Sigmoid colon (tissue), 7 donors: ENCODE measurements at places on chromosomes 11 and 22. TPM values are rescaled to one million over a fixed set of nuclear protein-coding genes. Genes with fewer than 3 reads are reported as not detected.

XKR3 gene
- not detected for polyA plus RNA-seq

SERPIND1 gene
- not detected for polyA plus RNA-seq

HEPHL1 gene
- polyA plus RNA-seq, result not detected

VWCE gene
- polyA plus RNA-seq, result not detected

CFAP300 gene
- 1.6 TPM for polyA plus RNA-seq

CRYBB3 gene
- polyA plus RNA-seq, result 0.67 TPM

OR52D1 gene
- not detected for polyA plus RNA-seq

SPI1 gene
- 29.8 TPM for polyA plus RNA-seq

FXYD2 gene
- not detected for polyA plus RNA-seq

P2RX3 gene
- polyA plus RNA-seq, result 0.07 TPM

PKP3 gene
- 140 TPM for polyA plus RNA-seq

- no peak for DNase-seq
Measured at GRCh38 chr11:68300076-68300830, 12.1 kb upstream of the LRP5 start.

DNA sequence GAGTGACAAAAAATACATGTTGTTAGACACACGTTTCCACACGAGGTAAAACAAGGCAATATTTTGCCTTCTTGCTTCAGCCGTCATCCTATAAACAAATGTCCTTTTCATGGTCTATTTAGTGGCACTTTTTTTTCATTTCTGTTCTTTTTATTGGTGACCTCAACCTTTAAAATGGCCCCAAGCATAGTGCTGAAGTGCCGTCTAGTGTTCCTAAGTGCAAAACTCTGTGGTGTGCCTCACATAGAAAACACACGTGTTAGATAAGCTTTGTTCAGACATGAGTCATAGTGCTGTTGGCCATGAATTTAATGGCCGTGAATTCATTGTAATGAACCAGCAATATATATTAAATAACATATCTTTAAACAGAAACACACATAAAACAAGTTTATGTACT lies 15.6 kb downstream of the OVCH2 start:
- DNase-seq, result no peak

GRCh38 chr11:118114266-118114665 lies 27.5 kb upstream of the SMIM35 start:
- no peak for DNase-seq

DNA sequence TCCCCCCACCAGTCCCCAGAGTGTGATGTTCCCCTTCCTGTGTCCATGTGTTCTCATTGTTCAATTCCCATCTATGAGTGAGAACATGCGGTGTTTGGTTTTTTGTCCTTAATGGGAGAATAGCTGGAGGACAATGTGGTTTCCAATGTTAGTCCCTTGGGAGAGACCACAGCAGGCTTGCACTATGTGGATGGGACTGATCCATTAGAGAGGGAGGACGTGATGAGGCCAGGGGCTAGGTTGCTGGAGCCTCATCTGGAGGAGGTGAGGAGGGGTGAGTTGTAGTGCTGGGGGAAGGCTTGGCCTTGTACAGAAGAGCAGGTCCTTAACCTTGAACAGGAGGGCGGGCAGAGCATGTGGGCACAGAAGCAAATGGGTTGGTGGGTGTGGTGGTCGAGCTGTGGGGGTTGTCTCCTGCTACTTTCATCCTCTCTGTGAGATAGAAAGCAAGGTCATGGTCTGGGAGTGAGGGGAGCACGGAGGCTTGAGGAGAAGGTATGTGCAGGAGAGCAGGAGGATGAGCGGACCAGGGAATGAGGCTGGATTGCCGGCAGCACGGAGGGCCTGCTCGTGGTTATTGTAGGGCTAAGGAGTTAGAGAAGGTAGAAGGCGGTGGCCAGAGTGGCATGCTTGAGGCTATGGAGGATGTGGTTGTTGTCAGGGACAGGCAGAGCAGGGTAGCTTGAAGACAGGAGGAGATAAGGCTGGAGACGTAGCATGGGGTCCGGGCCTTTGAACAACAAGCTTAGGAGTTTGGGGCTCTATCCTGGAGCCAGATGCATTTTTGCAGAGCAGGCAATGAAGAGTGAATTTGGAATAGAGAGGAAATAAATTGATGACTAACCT lies 11.2 kb upstream of the SREBF2 start:
- no peak for DNase-seq

DNA sequence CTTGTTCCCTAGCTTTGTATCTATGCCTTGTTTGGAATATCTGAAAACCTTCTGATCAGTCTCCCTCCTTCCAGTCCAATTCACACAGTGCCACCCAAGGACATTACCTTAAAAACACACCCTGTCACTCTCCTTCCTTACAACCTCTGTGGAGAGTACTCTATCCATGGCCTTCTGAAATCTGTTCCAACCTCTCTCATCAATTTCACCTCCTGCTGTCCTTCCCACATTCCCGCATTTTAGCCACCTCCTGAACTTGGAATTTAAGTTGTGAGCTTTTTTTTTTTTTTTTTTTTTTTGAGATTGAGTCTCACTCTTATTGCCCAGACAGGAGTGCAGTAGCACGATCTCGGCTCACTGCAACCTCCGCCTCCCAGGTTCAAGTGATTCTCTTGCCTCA lies 824.8 kb downstream of the METTL15 start:
- no peak for DNase-seq

GRCh38 chr11:87628026-87628580 lies 547.1 kb downstream of the RAB38 start:
- no peak for DNase-seq

GRCh38 chr11:57181678-57182305 lies at the start of gene LRRC55:
LRRC55 (plus strand) TSS chr11:57181953; CDS start chr11:57182023, 70 bp downstream.
- no peak for DNase-seq

- no peak for DNase-seq
Measured at GRCh38 chr11:108019870-108020540, 11.3 kb downstream of the CUL5 start.

DNA sequence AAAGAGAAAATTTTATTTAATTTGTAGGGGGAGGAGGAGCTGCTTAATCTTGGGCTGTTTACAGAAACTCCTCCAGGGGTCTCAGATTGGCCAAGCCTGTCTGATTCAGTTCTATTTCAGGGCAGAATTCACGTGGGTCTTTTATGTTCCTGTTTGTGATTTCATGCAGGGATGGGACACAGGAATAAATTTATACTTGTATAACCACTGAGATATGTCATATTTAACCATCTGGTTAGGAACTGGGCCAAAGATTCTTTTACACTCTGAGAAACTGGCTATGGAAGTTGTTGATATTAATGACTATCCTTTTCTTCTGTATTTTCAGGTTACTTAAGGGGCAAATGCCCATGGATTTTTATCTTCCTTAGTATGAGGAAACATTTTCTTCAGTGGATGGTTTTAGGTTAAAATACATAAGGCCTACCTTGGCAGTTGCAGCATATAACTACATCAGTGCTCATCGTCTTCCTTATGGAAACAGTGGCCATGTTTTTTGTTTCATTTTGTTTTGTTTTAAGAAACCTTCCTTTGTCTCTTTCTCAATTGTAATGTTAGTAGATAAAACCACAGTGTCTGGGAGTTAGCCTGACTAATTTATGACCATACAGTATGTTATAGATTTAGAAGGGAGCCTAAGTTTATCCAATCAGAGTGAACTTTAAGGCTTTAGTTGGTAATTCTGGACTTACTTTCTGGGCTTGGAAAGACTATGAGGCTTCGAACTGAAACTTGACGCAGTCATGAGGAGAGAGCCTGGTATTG lies 132.4 kb upstream of the ANO3 start:
- no peak for DNase-seq

GRCh38 chr11:18463439-18463838 lies 7.8 kb downstream of the LDHAL6A start:
- no peak for DNase-seq

- peak; percentile 88 for DNase-seq
Measured at GRCh38 chr22:37566903-37567798, 6.9 kb downstream of the CDC42EP1 start.

- no peak for DNase-seq
Measured at GRCh38 chr22:29916007-29916544, 33.1 kb downstream of the MTMR3 start.

DNA sequence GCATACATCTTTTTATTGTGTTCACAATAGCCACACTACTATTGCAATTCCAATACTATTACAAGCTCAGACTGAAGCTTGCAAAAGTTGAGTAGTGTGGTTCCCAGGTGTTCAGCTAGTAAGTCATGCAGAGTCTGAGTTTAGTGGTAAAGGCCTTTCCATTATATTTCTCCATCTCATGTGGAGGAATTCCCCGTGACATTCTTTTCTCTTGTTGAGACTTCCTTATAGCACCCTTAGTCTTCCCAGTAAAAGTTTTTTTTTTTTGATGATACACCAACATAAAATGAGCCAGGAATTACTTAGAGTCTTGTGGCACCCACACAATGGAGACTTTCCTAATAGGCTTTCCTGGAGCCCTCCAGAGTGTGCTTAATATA lies 110.8 kb downstream of the UVRAG start:
- no peak for DNase-seq

GRCh38 chr22:27711756-27712155 lies 89.8 kb downstream of the MN1 start:
- DNase-seq, result no peak

GRCh38 chr11:61162092-61162941 lies 1.1 kb upstream of the VPS37C start:
- DNase-seq, result peak; percentile 37

DNA sequence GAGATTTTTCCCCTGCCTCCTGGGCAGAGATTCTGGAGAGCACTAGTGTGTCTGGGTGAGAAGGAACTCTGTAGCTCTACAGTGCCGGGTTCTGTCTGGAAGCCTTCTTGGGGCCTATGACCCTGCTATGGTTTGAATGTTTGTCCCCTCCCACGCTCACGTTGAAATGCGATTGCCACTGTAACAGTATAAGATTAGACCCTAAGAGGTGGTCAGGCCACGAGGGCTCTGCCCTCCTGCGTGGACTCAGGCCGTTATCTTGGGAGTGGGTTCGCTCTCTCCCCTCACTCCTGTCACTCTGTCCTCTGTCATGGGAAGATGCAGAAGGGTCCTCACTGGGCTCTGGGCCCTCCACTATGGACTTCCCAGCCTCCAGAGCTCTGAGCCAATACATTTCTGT lies 3.5 kb downstream of the AP5B1 start:
- peak; percentile 9 for DNase-seq

DNA sequence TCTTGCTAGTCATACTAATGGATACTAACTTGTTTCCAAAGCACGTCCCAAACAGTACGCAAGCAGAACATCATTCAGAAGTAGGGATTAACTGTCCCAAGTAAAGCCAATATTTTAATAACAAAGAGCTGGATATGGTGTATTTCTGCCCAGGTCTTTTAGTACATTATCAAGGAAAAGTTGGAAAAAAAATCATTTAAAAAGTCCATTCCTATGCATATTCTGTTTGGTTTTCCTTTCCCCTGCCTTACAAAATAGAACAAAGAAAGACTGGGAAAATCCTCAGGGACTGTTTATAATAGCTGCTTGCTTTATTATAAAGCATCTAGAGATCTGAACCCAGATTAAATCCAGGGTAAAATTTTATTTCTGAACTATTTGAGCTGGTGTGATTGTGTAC lies 83.9 kb downstream of the UVRAG start:
- DNase-seq, result no peak

GRCh38 chr22:31556627-31557203 lies 60.4 kb downstream of the SFI1 start:
- no peak for DNase-seq

- DNase-seq, result no peak
Measured at GRCh38 chr11:107564877-107565218, 687 bp downstream of the ALKBH8 start.

DNA sequence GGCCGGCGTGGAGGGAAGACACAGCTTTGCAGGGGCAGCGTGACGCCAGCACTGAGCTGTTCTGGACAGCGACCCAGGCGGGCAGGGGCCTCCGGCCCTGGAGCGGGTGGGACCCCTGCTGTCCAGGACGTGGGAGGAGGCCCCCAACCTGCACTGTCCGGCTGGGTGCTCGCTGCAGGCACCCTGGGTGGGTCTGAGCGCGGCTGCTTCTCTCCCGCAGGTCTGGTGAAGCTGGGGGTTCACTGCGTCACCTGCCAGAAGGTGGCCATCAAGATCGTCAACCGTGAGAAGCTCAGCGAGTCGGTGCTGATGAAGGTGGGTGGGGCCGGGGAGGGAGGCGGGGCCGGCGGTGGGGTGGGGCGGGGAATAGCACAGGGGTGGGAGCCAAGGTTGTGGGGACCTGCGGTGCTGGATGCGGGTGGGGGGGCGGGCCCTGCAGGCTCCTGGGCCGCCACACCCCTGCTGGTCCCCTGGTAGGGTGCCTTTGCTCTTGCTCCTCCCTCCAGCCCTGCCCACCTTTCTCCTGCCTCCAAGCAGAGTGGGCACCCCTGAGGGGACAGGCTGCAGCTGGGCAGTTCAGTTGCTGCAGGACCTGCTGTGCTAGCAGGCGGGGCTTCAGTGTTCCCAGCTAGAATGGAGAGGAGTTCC lies 46.2 kb downstream of the BRSK2 start:
- no peak for DNase-seq

DNA sequence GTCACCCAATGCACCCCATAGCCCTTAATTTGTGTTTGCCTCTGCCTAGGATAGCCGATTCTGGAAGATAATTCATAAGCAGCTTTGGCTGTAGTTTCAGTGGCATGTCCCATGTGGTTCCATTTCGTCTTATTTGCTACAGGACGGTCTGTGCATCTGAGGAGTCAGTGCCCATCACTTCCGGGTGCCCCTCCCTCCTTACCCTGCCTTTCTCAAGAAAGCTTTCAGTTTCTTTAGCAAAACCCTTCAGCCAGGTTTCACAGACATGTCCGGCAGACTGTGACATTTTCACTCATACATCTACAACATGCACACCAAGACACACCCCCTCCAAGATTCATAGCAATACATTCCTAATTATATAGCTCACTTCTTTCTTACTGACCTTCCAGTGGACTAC lies 14.3 kb downstream of the TP53AIP1 start:
- DNase-seq, result no peak

GRCh38 chr11:118434123-118434552 lies 2.2 kb upstream of the KMT2A start:
- DNase-seq, result no peak
